Dermis lymphatic vessel endothelial cell (primary cell): ENCODE measurements at places on chromosomes 3 and 15. TPM values are rescaled to one million over a fixed set of nuclear protein-coding genes. Genes with fewer than 3 reads are reported as not detected.

The P2RY1 gene
- total RNA-seq = 1.1 and 2.9 TPM in 2 replicates

The P3H2 gene
- 15.8 and 20.6 TPM in 2 replicates for total RNA-seq

The DAPK2 gene
- total RNA-seq = 4.7 and 18.0 TPM in 2 replicates

The HRG gene
- not detected in 2 replicates for total RNA-seq

The ACTRT3 gene
- 1.0 and 2.7 TPM in 2 replicates for total RNA-seq

The SSUH2 gene
- 0.76 and 1.2 TPM in 2 replicates for total RNA-seq
